ENCODE measurements at places on chromosomes 3 and 15.

- DNase-seq, result no peak
Observed at GRCh38 chr3:186083746-186084145, 25.1 kb downstream of the ETV5 start.

GRCh38 chr3:69766638-69767037 is 27.4 kb downstream of the MITF start:
- no peak for DNase-seq

- no peak for DNase-seq
Observed at GRCh38 chr3:12603969-12604368, 47.1 kb downstream of the MKRN2 start.

- DNase-seq, result no peak
Observed at GRCh38 chr3:2931265-2931664, 178.9 kb downstream of the IL5RA start.

GRCh38 chr3:65144791-65145351 is 457.1 kb upstream of the ADAMTS9 start:
- no peak for DNase-seq

GRCh38 chr3:87508921-87509320 is 232.5 kb upstream of the POU1F1 start:
- DNase-seq, result no peak

DNA sequence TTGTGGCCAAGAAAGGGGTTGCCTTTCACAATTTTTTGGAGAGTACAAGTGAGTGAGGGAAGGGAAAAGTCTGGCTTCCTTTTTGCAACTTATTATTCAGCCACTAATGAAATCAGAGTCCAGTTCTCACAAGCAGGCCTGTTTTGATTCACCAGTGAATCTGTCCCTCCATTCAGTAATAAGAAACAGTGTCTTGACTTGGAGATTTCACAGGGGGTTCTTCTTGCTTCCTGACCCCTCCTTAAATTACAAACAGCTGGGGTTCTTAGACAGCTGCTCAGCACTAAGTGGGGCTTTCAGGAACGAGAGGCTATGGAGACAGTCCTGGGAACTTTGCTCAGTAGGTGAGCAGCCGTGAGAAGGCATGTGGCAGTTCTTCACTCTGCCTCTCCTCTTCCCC is 24.5 kb downstream of the SEMA3G start:
- no peak for DNase-seq

- peak; percentile 42 for DNase-seq
Observed at GRCh38 chr15:89496155-89497098, at the start of gene RHCG. Gene RHCG, minus strand, starts transcription at chr15:89496583. Its CDS starts 39 bp downstream, at chr15:89496544.

DNA sequence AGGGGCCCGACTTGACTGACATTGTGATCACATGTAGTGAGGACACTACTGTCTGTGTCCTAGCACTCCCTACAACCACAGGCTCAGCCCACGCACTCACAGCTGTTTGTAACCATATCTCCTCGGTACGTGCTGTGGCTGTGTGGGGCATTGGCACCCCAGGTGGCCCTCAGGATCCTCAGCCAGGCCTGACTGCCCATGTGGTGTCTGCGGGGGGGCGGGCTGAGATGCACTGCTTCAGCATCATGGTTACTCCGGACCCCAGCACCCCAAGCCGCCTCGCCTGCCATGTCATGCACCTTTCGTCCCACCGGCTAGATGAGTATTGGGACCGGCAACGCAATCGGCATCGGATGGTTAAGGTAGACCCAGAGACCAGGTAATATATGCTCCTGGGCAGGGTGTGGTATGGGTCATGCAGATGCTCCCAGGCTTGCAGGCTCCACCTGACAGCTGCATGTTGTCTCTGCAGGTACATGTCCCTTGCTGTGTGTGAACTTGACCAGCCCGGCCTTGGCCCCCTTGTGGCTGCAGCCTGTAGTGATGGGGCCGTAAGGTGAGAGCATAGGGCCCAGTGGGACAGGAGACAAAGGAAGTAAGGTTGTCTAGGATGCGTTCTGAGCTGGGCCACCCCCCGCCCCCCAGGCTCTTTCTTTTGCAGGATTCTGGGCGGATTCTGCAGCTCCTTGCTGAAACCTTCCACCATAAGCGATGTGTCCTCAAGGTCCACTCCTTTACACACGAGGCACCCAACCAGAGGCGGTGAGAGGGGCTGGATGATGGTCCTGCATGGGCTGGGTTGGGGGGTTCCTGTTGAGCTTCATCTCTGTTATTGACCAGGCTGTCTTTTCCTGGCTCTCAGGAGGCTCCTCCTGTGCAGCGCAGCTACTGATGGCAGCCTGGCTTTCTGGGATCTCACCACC is 4.4 kb downstream of the DALRD3 start:
- DNase-seq, result no peak

DNA sequence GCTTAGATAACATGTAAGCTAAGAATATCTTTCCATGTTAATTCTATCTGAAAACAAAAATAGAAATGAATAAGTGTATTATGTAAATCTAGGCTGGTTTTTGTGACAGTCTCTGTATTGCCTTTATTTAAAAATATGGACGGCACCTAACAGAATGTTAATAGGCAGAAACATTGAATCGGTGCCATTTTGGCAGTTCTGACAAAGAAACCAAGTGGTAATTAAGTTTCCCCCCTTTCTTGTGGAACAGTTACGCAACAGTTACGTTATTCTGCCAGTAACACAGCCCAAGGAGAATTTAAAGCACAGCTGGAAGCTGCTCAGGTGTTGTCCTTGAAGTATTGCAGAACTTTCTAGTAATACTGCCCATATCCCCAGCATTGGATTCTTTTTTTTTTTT is 21.5 kb downstream of the LARS2 start:
- peak; percentile 24 for DNase-seq

DNA sequence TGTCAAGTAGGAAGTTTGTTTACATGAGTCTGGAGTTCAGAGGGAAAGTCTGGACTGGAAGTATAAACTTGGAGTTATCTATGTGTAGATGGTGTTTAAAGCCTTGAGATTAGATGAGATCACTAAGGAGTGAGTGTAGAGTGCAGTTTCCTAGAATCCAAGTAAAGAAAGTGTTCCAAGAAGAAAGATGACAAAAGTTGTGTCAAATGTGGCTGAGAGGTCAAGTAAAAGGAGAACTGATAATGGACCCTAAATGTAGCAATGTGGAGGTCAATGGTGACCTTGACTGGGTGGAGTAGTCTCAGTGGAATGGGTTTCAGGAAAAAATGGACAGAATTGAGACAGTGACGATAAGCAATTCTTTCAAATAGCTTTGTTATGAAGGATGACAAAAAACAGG is 39.9 kb upstream of the ULK4 start:
- DNase-seq, result no peak

- DNase-seq, result no peak
Observed at GRCh38 chr15:62173215-62173614, 8.1 kb upstream of the C2CD4B start.

All from cerebellar cortex (tissue), 1 donor.